ENCODE measurements at places on chromosomes 16 and 17.

- no peak for DNase-seq
Observed at GRCh38 chr16:78748220-78748929, 648.9 kb downstream of the WWOX start.

DNA sequence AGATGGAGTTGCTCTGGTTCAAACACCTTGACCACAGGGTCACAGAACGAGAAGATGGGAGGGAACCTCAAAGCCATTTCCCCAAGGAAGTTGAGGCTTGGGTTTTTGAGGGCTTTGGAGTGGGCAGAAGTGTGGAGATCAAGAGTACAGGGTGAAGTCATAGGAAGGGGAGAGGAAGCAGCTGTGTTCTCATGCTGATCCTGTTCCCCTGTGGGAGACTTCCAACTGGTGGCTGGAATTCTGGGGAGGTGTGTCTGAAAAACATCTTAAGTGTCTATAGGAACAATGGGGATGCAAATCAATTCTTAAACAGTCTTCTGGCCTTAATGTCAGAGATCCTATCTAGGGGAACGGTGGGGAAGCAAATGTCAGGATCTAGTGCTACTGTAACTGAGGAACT, 38.8 kb upstream of the HSBP1 start:
- DNase-seq = no peak

DNA sequence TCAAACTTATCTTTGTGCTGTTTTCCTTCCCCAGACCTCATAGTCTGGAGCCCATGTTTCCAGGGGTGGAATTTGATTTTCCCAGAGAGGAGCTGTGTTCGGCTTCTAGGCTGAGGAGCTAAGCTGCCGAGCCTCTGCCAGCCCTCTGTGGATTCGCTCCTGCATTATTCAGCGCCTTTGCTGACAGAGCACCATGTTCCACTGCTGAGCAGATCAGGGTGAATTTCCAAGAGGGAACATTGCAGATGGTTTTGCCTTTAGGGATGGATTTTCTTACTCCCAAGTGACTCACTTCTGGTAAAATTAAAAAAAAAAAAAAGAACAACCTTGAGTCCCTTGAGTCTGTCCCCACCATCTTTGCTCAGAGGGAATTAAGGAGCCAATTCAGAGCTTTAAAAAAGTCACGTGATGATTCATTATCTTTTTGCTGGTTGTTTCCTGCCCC, 229.5 kb downstream of the PRKCA start:
- DNase-seq = no peak

DNA sequence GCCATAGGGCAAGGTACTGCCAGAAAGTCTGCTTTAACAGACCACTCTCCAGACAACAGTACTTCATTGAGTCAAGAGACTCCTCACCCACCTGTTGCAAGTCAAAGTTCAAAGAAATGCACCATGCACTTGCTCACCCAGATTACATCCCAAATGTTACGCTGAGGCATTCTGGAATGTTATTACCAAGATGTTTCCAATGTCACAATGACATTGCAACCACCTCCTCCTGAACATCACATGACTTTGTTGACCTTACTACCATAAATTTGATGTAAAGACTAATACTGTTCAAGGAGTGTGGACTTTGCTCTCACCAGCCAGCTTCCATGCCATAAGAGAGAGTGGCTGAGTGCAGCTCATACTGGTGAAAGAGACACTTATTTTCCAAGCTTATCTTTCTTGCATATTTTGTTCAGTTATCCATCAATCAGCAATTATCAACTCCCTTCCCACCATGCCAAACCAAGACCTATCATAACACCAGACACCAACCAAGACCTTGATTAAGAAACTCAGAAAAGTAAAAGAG, 58.5 kb upstream of the BCAR1 start:
- no peak for DNase-seq

- no peak for DNase-seq
Observed at GRCh38 chr17:9181640-9182039, 160.3 kb downstream of the NTN1 start.

Data from CD4-positive, alpha-beta T cell treated with Interleukin-17A for 4 hours (primary cell).